ENCODE measurements at places on chromosomes 2 and 18. TPM values are rescaled to one million over a fixed set of nuclear protein-coding genes. Genes with fewer than 3 reads are reported as not detected.

- no peaks in the 10 kb centered on the region for H3K36me3 ChIP-seq
- H3K27me3 ChIP-seq = no peaks in the 10 kb centered on the region
- no peak overlapping the region for H3K4me3 ChIP-seq
- peaks cover 12% of the 10 kb centered on the region for H3K4me1 ChIP-seq
Measured at GRCh38 chr18:3530807-3531206, 80.8 kb downstream of the TGIF1 start.

DNA sequence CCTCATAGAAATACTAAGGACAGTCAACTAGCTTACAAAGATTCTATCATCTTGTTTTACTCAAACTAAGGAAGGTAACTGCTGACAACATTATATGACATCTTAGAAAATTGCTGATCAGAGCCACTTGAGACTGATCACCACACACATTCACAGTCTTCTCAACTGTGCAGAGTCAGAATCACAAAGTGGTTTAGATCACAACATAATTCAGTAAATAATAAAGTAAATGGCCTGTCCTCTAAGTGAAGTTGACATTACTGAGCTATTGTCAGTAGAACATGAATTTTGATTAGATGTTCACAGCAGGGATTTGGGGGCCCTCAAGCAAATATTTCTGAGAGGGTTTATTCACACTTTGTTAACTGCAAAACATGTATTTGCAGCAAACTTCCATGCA, 28.5 kb downstream of the NOL4 start:
- DNase-seq = no peak
- H3K4me3 ChIP-seq = no peak overlapping the region
- H3K27ac ChIP-seq = no peak overlapping the region
- H3K27me3 ChIP-seq = no peaks in the 10 kb centered on the region
- H3K36me3 ChIP-seq = no peaks in the 10 kb centered on the region

GRCh38 chr2:26890341-26891000, 42.5 kb downstream of the DPYSL5 start:
- DNase-seq = no peak
- no peaks in the 10 kb centered on the region for H3K36me3 ChIP-seq
- no peak overlapping the region for H3K4me3 ChIP-seq
- H3K4me1 ChIP-seq = no peaks in the 10 kb centered on the region
- no peak overlapping the region for H3K27ac ChIP-seq

- H3K4me3 ChIP-seq = no peak overlapping the region
- H3K27ac ChIP-seq = no peak overlapping the region
- H3K4me1 ChIP-seq = peaks cover 2% of the 10 kb centered on the region
- H3K27me3 ChIP-seq = peaks cover 24% of the 10 kb centered on the region
- H3K36me3 ChIP-seq = peaks cover 3% of the 10 kb centered on the region
Measured at GRCh38 chr2:120654381-120655134, 81.1 kb upstream of the GLI2 start.

DNA sequence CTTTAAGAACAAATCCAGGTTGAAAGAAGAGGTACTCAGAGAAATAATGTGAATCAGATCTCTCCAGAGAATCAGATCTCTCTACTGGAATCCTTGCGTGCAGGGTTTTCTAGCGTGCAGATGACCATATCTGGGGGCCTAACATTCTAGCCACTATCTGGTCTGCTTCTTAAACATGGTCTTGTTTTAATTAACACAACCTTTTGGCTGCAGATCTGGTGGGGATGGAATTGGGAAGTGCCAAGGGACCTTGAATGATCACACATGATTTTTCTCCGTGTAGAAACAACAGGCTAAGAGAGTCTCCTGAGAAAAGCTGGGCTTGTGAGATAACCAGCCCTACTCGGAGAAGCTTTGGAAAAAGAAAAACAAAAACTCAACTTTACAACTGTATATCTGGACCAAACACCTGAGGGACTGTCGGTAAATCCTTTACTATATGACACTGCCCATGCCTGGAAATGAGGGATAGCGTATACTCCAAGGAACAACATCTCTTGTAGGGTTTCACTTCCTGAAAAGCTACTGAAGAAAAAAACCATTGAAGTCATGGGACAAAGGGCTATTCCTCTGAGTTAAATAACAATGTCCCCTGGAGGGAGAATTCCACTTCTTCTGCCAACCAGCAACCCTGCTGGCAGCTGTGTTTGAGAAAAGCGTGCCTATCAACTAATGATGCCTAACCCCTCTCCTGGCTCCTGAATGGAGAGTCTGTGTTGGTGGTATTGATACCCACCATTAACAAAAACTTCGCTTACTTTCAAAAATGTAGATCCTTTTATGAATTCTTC, 171.0 kb upstream of the REV1 start:
- no peaks in the 10 kb centered on the region for H3K4me1 ChIP-seq
- H3K27ac ChIP-seq = no peak overlapping the region

- no peaks in the 10 kb centered on the region for H3K27me3 ChIP-seq
- no peak overlapping the region for H3K4me3 ChIP-seq
- DNase-seq = no peak
- H3K36me3 ChIP-seq = peaks cover 1% of the 10 kb centered on the region
- no peaks in the 10 kb centered on the region for H3K4me1 ChIP-seq
Measured at GRCh38 chr2:240419271-240419670, 16.2 kb upstream of the GPC1 start.

DNA sequence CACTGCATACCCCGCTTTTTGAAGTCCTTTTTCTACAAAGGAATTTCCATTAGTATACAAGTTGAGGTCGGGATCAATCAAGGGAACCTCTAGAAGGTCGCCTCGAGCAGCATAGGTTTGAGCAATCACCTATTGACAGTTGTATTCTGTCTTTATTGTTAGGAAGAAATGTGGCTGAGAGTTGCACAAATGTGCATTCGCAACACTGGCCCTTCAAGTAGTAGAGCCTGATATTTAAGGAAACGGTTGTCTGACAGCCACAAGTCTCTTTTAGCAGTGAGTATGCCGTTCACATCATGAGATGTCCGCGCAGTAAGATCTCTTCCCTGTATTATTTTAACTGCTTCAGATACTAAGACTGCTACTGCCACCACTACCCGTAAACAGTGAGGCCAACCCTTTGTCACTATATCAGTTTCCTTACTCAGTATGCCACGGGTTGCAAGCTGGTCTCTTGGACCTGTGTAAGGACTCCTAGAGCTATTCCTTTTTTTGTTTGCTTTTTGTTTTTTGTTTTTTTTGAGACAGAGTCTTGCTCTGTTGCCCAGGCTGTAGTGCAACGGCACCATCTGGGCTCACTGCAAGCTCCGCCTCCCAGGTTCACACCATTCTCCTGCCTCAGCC, 10.0 kb upstream of the STARD7 start:
- no peaks in the 10 kb centered on the region for H3K4me1 ChIP-seq
- DNase-seq = no peak
- no peaks in the 10 kb centered on the region for H3K27me3 ChIP-seq

The UGT1A9 gene
- not detected for total RNA-seq

The NEURL3 gene
- total RNA-seq = 0.48 TPM

The SLC4A5 gene
- total RNA-seq = 2.3 TPM

The AQP12A gene
- total RNA-seq = not detected

The CELF4 gene
- total RNA-seq = not detected
